ENCODE measurements at places on chromosomes 12 and 14. TPM values are rescaled to one million over a fixed set of nuclear protein-coding genes. Genes with fewer than 3 reads are reported as not detected.

Gene KRT3
- total RNA-seq, result not detected

Gene PGF
- total RNA-seq, result 25.0 TPM

Gene CISTR
- total RNA-seq, result not detected

Gene ACOT6
- total RNA-seq, result not detected

Gene BDKRB1
- total RNA-seq, result 15.3 TPM

Gene IRAK3
- 7.5 TPM for total RNA-seq

Gene SLC17A8
- total RNA-seq, result 0.40 TPM

Gene NR4A1
- total RNA-seq, result 59.2 TPM

Gene MGAT2
- 81.3 TPM for total RNA-seq

DNA sequence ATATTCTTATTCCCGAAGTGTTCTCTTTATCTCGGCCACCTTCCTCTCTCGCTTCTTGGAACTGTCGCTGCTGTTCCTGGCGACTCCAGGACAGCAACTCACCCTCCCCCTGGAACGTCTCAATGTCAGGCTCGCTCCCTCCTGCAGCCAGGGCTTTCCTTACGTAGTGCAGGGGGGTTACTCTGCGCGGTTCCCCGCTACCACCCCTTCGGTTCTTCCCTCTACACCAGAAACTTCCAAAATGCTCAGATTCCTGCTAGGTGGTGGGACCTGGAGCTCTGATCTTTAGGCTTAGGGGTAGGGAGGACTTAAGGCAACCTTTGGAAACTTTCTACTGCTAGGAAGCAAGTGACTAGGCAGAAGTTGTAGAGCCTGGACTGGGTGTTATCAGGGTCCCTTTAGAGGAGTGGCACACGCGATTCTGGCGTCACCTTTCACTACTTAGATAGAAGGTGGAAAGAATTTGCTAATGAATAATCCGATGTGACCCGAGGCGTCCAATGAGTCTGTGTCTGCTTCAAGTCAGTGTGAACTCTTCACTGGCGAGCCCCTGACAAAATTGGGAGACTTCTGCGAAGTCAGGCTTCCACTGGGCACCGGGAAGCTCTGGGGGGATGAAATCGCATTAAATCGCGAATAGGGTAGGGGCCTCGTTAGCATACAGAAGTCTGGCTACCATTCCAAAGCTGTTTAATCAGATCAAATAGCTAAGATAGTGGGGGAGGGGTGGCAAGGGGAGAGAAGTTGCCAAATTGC is 900 bp upstream of the DPF3 start:
- no peaks in the 10 kb centered on the region for H3K36me3 ChIP-seq
- H3K27me3 ChIP-seq, result peaks cover 51% of the 10 kb centered on the region
- H3K4me3 ChIP-seq, result peak overlapping the region; percentile 40
- no peak overlapping the region for H3K27ac ChIP-seq
- peaks cover 14% of the 10 kb centered on the region for H3K4me1 ChIP-seq

- no peaks in the 10 kb centered on the region for H3K27me3 ChIP-seq
- no peaks in the 10 kb centered on the region for H3K36me3 ChIP-seq
- no peak overlapping the region for H3K4me3 ChIP-seq
- DNase-seq, result no peak
Observed at GRCh38 chr14:39877577-39878190, 445.5 kb upstream of the FBXO33 start.

DNA sequence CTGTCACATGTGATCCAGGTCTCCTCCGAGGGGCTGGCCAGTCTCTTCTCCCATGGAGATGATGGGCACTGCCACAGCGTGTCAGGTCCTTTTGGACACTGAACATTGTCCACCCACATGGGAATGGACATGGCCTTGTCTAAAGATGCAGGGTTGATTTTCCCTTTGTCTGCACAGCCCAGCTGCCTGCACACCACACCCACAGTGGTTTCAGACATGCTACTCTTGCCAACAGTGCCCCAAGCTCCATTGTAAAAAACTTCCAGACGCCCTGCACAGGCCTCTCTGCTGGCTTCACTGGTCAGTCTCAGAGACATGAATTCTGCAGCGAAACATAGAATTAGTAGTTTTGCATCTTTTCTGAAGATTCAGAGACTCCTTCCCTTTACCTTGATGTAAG is 18.5 kb downstream of the CD163 start:
- no peak overlapping the region for H3K27ac ChIP-seq
- no peaks in the 10 kb centered on the region for H3K27me3 ChIP-seq
- no peaks in the 10 kb centered on the region for H3K36me3 ChIP-seq
- no peaks in the 10 kb centered on the region for H3K4me1 ChIP-seq
- no peak overlapping the region for H3K4me3 ChIP-seq

DNA sequence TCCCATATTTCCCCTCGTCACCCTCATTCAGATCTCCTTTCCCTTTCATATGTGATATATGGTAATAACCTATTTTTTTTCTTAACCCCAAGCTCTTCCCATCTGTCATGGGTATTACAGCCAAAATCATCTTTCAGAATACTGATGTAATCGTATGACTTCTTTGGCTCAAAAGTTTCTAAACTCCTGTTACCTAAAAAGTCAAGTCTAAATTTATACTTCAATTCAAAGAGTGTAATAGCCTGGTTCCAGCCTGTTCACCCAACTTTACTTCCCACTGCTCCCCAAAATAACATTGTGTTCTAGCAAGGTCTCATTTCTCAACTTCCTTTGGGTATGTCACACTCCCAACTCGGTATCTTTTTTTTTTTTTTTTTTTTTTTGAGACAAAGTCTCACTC is 48.5 kb downstream of the TBK1 start:
- no peak for DNase-seq
- H3K4me1 ChIP-seq, result no peaks in the 10 kb centered on the region
- no peaks in the 10 kb centered on the region for H3K27me3 ChIP-seq
- H3K27ac ChIP-seq, result no peak overlapping the region
- no peaks in the 10 kb centered on the region for H3K36me3 ChIP-seq

GRCh38 chr12:106771425-106771824 is 3.1 kb upstream of the RIC8B start:
- H3K27ac ChIP-seq, result no peak overlapping the region
- no peak for DNase-seq
- no peaks in the 10 kb centered on the region for H3K36me3 ChIP-seq
- H3K27me3 ChIP-seq, result no peaks in the 10 kb centered on the region
- H3K4me1 ChIP-seq, result no peaks in the 10 kb centered on the region
- no peak overlapping the region for H3K4me3 ChIP-seq

- no peak overlapping the region for H3K4me3 ChIP-seq
- peaks cover 8% of the 10 kb centered on the region for H3K4me1 ChIP-seq
- no peak for DNase-seq
- no peak overlapping the region for H3K27ac ChIP-seq
Observed at GRCh38 chr12:4006743-4007142, 133.5 kb upstream of the PARP11 start.

- DNase-seq, result peak; percentile 93
- no peaks in the 10 kb centered on the region for H3K27me3 ChIP-seq
- peak overlapping the region; percentile 35 for H3K4me3 ChIP-seq
- peaks cover 7% of the 10 kb centered on the region for H3K4me1 ChIP-seq
Observed at GRCh38 chr12:25386831-25387731, 136.4 kb upstream of the KRAS start.

DNA sequence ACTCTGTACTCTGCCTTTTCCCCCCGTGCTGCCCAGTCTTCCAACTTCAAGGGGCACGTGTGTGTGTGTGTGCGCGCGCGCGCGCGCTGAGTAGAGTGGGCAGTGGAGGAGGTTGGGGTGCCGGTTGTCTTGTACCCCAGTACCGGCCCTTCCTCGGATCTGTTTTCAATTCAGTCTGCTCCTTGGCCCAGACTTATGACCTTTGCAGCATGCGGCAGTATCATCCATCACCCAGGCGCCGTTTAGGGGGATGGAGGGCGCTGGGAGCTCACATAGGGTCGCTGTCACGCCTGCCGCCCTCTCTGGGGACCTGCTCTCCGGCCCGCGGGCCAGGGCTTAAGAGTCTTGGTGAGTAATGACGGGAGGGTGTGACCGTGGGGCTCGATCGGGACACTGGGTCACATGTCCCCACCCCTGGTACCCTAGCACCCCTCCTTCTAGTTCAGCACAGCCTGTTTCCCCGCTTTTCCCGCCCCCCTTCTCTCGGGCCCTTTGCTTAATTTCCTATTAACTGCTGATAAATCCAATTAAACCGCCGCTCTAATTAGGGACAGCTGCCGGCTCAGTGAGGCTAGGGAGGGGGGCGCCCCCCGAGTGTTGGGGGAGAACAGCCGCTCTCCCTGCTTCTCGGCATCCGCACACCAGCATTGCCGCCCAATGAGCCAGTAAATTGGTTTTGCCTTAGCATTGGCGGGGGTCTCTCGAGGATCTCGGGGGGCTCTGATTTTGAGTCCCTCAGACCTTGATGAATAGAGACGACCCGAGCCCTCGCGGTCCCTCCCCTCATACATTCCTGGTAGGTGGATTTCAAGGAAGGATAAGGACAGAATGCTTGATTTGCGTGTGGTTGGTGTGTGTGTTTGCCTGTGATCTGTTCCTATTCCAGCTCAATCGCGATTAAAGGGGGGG is 9.3 kb downstream of the STAC3 start:
- H3K4me1 ChIP-seq, result peaks cover 59% of the 10 kb centered on the region
- peaks cover 63% of the 10 kb centered on the region for H3K27me3 ChIP-seq

DNA sequence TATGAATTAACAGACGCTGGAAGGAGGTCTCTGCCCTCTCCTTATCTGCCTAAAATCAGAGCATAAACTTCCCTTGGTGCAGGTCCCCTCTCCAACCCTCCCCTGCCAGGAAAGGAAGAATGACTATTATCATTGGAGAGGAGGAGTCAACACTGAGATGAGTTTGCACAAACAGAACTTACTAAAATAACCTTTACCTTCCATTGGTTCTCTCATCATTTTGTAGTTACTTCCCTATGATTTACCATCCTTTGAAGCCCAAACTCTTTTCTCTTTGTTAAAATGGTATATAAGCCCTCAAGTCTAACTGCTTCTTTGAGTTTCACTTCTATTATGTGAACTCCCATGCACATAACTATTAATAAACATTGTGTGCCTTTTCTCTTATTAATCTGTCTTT is 64.2 kb upstream of the EEA1 start:
- H3K27me3 ChIP-seq, result no peaks in the 10 kb centered on the region
- H3K4me1 ChIP-seq, result peaks cover 7% of the 10 kb centered on the region
- H3K27ac ChIP-seq, result no peak overlapping the region
- no peak overlapping the region for H3K4me3 ChIP-seq
- H3K36me3 ChIP-seq, result no peaks in the 10 kb centered on the region

DNA sequence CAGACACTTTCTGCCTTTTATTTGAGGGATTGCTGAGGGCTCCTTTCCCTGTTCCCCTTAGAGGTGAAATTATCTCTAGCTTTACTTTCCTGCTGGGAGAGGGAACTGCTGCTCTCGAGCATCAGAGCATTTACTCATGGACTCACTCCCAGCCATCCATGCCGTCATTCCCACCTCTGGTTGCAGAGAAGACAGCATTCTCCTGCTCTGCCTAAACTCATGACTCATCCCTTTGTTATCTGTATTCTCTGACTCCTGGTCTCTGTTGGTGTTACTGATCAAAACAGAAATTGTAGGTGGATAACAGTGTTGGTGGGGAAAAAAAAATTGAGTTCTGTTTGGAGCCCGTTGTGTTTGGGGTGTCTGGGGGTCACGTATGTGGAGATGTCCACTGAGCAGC is 159.3 kb downstream of the TTC8 start:
- H3K4me3 ChIP-seq, result no peak overlapping the region
- H3K27ac ChIP-seq, result no peak overlapping the region
- H3K36me3 ChIP-seq, result no peaks in the 10 kb centered on the region
- peaks cover 11% of the 10 kb centered on the region for H3K27me3 ChIP-seq
- no peaks in the 10 kb centered on the region for H3K4me1 ChIP-seq

- no peaks in the 10 kb centered on the region for H3K27me3 ChIP-seq
- DNase-seq, result no peak
- peak overlapping the region; percentile 85 for H3K27ac ChIP-seq
Observed at GRCh38 chr14:92726933-92727262, 21.5 kb downstream of the LGMN start.

DNA sequence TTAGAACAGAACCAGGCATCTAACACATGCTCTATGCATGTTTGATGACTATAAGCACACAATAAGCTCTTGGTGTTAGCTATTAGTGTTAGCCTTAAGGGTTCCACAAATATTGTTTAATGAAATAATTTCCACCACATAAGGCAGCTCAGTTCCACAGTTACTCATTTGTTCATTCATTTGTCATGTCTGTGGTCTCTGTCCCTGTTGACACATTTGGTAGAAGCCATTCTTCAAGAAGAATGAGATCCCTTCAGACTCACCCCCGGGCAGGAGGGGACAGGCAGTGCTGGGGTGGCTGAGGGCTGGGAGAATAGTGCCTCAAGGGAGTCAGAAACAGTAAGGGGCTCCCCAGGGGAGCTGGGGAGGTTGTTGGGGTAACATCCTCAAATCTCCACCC is 3.7 kb upstream of the FAIM2 start:
- no peak overlapping the region for H3K4me3 ChIP-seq
- H3K36me3 ChIP-seq, result no peaks in the 10 kb centered on the region
- no peak overlapping the region for H3K27ac ChIP-seq
- peaks cover 15% of the 10 kb centered on the region for H3K27me3 ChIP-seq
- H3K4me1 ChIP-seq, result peaks cover 7% of the 10 kb centered on the region
- DNase-seq, result no peak

GRCh38 chr12:87678453-87678852 is 350.7 kb downstream of the C12orf50 start:
- no peak overlapping the region for H3K27ac ChIP-seq
- no peak for DNase-seq
- H3K27me3 ChIP-seq, result no peaks in the 10 kb centered on the region
- no peak overlapping the region for H3K4me3 ChIP-seq

- H3K27ac ChIP-seq, result no peak overlapping the region
- no peaks in the 10 kb centered on the region for H3K36me3 ChIP-seq
- no peak overlapping the region for H3K4me3 ChIP-seq
- H3K4me1 ChIP-seq, result peaks cover 5% of the 10 kb centered on the region
- no peak for DNase-seq
Observed at GRCh38 chr14:89036371-89036770, 211.9 kb downstream of the TTC8 start.

DNA sequence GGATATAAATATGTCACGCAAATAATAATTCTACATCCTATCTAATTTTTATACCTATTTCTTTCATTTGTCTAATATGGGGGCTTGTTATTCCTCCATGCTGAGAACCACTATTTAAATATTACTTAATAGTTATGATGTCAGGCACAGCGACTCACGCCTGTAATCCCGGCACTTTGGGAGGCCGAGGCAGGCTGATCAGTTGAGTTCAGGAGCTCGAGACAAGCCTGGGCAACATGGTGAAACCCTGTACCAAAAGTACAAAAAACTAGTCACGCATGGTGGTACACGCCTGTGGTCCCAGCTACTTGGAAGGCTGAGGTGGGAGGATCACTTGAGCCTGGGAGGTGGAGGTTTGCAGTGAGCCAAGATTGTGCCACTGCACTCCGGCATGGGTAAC is 45.2 kb downstream of the GXYLT1 start:
- H3K36me3 ChIP-seq, result no peaks in the 10 kb centered on the region
- no peaks in the 10 kb centered on the region for H3K27me3 ChIP-seq
- no peak overlapping the region for H3K4me3 ChIP-seq
- no peak overlapping the region for H3K27ac ChIP-seq
- DNase-seq, result no peak

DNA sequence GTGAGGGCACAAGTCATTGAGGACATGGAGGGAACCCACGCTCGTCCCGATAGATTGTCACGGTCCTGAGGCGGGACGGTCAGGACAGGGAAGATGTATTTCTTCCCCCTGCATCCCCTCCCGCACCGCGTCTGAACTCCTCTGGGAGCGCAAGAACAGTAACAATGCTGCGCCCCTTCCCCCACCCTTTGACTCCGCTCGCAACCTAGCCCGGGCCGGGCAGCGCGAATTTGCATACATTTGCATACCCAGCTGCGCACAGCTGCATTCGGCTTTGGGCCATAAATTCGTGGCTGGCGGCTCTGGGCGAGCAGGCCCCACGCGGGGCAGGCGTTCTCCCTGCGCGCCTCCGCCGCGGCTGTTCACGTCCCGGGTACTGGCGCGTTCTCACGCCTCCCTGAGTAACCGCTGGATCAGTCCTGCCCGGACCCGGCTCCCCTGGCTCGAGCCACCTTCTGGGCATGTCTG is 29.0 kb upstream of the SMUG1 start:
- no peaks in the 10 kb centered on the region for H3K36me3 ChIP-seq
- no peak overlapping the region for H3K27ac ChIP-seq
- H3K4me3 ChIP-seq, result peak overlapping the region; percentile 2
- DNase-seq, result peak; percentile 50
- peaks cover 38% of the 10 kb centered on the region for H3K27me3 ChIP-seq

All from hepatocyte (in vitro differentiated cells).